ENCODE measurements at places on chromosomes 13 and 19.

DNA sequence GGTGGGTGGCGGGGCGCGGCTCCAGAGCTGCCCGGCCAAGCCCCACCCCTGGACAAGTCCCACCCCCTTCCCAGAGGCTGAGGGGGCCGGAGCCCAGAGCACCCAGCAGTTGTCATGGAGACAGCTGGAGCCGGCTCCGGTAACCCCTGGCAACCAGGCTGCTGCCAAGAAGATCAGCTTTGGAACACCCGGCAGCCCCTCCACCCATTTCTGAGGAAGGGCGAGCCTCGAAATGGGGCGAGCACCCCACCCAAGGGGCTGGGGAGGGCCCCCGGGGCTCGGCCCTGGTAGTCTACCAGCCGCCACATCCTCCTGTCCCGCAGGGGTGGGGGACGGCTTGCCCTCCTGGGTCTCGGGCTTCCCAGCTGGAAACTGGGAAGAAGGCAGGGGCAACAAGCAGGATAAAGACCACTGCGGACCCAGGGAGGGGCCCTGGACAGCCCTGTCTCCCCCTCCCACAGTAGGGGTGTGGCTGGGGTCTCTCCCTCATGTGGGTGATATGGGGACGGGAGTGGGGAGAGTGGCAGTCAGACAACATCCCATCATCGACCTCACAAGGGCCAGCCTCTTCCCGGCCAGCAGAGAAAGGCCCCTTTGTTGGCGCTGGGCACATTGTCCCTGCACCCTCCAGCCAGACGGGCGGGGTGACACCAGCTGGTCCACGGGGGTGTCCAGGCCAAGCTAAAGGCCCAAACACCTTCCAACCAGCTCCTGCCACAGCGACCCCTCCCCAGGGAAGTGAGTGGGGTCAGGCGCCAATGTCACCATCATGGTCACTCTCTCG is 1.5 kb downstream of the CERS1 start:
- no peak for DNase-seq

GRCh38 chr13:51125495-51126226 is 14.6 kb upstream of the C13orf42 start:
- peak; percentile 77 for DNase-seq

GRCh38 chr19:48862827-48863226 is 5.6 kb downstream of the PLEKHA4 start:
- DNase-seq: no peak

GRCh38 chr19:19123386-19123785 is 14.9 kb downstream of the TMEM161A start:
- no peak for DNase-seq

DNA sequence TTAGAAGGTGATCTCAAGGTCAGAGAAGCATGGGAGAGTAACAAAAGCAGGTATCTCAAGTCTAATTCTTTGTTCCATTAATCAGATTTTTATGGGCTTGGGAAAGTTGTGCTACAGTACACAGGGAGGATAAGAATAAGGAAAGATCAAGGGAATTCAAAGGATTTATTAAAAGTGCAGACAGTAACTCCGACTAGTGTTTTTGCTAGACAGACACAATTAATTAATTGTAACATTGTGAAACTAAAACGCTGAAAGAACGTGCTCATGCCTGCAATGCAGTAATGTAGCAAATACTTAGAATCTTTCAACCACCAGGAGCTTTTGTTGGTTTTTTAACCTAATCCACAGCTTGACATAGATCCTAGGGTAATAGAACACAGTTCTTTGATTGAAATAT is 221.5 kb downstream of the DACH1 start:
- no peak for DNase-seq

GRCh38 chr13:20439261-20439660 is 86.4 kb downstream of the CRYL1 start:
- no peak for DNase-seq

DNA sequence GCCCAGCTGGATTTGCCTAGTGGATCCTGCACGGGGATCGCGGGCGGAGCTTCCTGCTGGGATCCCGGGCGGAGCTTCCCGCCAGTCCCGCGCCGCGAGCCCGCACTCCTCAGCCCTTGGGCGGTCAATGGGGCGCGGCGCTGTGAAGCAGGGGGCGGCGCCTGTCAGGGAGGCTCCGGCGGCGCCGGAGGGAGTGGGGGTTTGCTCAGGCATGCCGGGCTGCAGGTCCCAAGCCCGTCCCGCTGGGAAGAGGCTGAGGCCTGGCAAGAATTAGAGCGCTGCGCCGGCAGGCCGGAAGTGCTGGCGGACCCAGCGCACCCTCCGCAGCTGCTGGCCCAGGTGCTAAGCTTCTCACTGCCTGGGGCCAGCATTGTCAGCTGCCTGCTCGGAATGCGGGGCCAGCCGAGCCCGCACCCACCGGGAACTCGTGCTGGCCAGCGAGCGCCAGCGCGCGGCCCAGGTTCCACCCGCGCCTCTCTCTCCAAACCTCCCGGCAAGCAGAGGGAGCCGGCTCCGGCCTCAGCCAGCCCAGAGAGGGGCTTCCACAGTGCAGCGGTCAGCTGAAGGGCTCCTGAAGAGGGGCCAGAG is 119.6 kb downstream of the PRR20E start:
- no peak for DNase-seq

- peak; percentile 67 for DNase-seq
Measured at GRCh38 chr19:52007806-52008557, at the start of gene ZNF615. ZNF615 (minus strand) TSS chr19:52008211; CDS start chr19:52003711, 4,500 bp downstream.

GRCh38 chr19:16062789-16063188 is 13.5 kb upstream of the TPM4 start:
- DNase-seq: no peak

DNA sequence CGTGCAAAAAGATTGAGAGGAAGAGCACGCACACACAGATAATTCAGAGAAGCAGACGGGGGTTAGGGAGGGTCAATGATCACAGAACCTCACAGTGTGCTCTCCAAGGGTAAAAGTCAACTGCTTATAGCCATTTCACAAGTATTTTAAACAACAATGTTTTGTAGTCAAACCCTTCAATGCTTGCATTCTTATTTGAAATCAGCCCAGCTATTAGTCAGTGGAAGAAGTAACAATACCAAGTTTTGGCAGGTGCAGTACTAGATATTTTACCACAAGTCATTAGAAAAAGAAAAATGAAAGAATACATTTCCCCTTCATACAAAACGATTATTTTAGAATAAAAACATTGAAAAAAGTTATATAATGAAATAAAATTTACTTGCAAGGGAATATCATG is 2.6 kb downstream of the CSNK1A1L start:
- no peak for DNase-seq

All from iPS DF 6.9 (cell line).